ENCODE measurements at places on chromosomes 12 and 14.

- DNase-seq: no peak
Observed at GRCh38 chr14:22122227-22122818, 448.7 kb upstream of the OR4E1 start.

GRCh38 chr14:98799891-98800290 is 472.1 kb downstream of the BCL11B start:
- no peak for DNase-seq

GRCh38 chr12:131314524-131315090 is 360.9 kb downstream of the ADGRD1 start:
- no peak for DNase-seq

GRCh38 chr12:93846936-93847516 is 169.9 kb downstream of the CRADD start:
- DNase-seq: no peak

GRCh38 chr12:44019118-44019517 is 183.2 kb downstream of the TMEM117 start:
- no peak for DNase-seq

DNA sequence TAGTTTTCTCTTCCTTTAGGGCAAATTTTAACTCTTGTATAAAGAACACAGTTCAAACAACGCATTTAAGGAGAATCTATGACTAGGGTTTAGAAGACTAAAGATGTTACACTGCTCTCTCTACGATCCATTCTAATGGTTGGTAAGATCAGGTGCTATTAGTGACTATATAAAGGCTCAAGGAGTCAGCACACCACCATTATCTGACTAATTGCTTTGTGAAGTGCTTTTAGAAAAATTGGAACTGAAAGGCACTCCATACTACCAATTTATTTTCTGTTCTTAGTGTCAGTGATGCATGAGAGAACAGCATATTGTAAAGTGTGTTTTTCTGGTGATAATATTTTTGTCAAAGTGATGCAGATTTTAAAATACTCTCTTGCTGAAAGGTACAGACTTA is 136.8 kb downstream of the SYT1 start:
- no peak for DNase-seq

DNA sequence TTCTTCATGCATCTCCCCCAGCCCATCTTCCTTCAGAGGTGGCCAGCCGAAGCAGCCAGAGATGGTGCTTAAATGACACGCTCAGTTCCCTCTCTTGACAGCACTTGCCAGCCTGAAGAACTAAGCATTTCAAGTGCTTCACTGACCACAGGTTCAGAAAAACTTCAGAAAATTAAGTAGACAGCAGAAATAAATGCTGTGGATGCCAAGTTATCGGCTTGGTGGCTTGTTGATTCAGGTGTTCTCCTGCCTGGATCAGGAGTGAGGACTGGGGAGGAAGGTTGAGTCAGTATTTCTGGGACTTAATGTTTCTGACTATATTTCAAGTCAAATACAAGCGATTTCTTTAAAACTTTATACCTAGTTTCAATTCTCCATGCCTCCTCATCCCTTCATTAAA is 58.2 kb downstream of the CRACR2A start:
- DNase-seq: no peak

DNA sequence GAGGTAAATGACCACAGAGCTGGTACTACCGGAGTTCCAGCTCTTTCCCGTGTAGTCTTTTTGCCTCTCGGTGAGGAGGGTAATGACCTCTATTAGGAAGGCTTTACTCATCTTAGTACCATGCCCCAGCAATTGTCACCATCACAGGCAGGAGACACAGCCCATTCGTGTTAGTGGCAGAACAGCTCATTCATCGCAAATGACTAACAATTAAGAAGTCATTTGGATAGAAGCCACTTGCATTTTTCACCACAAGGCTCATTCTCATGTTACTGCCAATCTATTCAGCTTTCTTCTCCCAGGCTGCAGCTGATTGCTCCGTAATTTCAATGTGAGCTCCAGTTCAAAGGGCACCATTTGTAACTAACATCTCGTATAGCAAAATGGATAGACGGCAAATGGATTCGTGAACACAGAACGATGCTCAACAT is 718.8 kb upstream of the TMEM132C start:
- no peak for DNase-seq

GRCh38 chr14:54498095-54498531 is 9.3 kb upstream of the GMFB start:
- DNase-seq: no peak

DNA sequence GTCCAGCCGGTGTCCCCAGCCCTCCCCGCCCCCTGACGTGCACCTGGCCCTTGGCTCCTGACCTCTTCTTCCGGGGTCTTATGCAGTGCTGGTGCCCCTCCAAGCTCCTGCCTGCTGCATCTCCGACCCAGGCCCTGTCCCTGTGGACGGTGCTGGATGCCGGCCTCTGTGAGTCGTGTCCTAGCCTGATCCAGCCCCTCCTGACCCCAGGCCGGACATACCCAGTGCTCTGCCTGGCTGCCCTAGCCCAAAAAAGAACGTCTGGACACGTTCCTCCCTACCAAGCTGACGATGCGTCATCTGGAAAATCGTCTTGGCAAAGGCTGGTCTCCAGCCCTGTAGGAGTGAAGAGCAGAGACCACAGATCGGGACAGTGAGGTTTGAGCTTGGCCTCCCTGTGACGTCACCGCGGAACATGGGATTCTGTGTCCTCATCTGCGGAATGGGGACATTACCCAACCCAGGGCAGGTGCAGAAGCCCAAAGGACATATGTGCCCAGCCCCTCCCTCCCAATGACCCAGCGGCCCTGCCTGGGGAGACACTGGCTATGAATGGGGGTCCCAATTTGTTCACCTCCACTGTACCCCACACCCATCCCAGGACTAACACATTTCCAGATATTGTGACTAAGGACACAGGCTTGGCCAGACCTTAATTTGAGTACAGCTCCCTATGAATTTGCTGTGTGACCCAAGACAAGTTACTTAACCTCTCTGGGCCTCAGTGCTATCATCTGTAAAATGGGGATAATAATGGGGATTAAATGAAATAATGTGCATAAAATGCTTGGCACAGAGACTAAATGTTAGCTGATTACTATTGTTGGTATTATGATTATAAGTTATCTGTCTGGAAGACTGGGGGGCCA is 51.0 kb upstream of the BCL11B start:
- no peak for DNase-seq

GRCh38 chr14:103521951-103522563 is 573 bp downstream of the CKB start:
- no peak for DNase-seq

DNA sequence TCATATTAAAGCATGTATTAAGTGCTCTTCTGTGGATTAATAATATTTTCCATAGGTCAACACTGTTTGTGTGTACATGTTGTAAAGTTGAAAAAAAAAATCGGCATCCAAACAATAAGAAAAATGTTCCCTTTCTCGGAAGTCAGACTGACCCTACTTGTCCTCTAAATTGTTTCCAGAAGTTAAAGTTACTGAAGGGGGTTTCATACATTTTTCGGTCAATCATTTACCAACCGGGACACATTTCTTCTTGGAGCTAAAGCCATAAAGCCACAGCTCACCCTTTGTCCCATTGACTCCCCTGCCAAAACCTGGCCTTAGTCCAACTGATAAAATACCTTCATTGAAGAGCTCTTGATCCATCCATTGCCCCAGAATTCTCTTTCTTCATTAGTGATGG is 230.0 kb downstream of the ANO2 start:
- no peak for DNase-seq

GRCh38 chr12:124537525-124538193 is 29.8 kb downstream of the NCOR2 start:
- no peak for DNase-seq

DNA sequence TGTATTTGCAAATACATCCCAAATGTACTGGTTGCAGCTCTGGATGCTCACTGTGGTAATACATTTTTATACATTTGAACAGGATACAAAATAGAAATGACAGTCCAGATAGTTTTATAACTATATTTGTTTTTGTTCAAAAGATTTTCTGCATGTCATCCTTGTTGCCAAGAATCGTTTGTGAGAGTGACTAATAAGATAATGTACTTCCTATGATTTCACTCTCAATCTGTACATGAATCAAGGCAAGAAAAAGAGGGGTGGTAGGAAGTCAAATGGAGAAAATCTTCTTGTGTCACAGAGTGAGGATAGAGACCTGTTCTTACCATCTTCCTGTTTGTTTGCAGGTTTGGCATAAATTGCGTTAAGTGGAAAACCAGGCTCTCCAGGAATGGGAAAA is 13.9 kb downstream of the ARPC3 start:
- DNase-seq: no peak

GRCh38 chr12:120835304-120835612 is 68.9 kb downstream of the SPPL3 start:
- DNase-seq: no peak

DNA sequence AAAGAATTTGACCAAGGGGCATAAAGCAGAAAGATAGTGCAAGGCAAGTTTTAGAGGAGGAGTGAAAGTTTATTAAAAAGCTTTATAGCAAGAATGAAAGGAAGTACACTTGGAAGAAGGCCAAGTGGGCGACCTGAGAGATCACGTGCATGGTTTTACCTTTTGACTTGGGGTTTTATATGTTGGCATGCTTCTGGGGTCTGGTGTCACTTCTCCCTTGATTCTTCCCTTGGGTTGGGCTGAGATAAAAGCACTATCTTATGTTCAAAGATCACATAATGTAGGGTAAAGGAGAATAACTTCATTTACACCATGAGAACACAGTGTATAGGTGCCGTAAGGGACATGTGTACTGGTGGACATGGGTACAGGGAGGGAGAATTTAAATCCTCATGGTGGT is 17.7 kb upstream of the TMEM30B start:
- no peak for DNase-seq

DNA sequence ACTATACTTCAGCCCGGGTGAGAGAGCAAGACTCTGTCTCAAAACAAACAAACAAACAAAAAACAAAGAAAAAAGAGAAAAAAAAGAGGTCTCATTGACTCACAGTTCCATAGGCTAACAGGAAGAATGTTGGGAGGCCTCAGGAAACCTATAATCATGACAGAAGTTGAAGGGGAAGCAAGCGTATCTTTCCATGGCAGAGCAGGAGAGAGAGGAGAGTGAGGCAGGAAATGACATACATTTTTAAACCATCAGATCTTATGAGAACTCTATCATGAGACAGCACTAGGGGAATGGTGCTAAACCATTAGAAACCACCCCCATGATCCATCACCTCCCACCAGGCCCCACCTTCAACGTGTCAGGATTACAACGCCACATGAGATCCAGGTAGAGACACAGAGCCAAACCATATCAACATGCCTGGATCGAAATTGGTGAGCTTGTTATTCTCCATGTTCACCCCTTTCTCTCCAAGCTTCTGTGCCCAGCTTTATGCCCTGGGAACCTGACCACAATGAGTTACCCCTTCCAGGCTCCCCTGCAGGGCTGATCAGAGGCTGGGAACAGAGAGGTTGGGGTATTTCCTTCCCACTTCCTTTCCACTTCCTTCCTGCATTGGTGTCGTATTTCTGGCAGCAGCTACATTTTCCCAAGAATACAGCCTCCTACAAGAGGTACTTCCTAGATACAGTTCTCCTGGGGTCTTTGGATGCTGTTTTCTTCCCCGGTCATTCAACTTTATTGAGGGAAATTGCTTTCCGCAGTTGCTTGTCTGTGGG is 219.3 kb upstream of the FLRT2 start:
- DNase-seq: no peak

- DNase-seq: no peak
Observed at GRCh38 chr12:19434538-19434937, 4.8 kb upstream of the AEBP2 start.

GRCh38 chr12:22979854-22980469 is 355.0 kb downstream of the ETNK1 start:
- no peak for DNase-seq

DNA sequence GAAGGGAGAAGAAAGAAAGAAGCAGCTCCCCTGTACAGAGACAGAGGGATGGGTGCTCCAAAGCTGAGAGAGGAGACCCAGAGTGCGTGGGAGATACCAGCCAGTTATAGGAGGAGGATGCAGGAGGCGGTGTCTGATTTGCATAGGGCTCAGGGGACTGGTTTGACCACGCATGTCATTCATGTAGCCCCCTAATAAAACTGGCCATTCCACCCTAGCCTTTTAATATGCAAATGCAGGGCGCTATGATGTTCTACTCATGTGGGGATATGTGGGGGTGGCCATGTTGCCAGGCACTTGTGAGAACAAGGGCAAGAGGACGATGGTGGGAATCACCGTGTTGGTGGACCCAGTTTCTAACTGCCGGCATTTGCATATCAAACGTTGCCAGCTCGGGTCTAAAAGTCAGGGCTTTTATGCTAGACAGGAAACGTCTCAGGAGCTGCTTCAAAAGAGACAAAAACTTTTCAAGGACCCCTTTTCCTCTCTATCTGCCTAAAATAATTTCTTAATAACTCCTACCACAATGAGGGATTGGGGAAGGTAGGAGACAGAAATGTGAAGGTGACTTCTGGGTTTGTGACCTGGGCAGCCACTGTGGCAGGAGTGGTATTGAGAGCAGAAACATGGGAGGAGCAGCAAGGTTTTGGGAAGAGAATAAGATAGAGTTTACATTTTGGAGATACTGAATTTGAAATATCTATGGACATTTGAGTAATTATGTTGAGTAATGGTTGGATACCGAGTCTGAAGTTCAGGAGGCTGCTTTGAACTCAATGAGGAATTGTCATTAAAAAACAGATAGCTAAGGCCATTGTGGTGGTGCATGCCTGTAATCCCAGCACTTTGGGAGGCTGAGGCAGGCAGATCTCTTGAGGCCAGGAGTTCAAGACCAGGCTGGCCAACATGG is 2.2 kb upstream of the ATXN3 start:
- DNase-seq: no peak

DNA sequence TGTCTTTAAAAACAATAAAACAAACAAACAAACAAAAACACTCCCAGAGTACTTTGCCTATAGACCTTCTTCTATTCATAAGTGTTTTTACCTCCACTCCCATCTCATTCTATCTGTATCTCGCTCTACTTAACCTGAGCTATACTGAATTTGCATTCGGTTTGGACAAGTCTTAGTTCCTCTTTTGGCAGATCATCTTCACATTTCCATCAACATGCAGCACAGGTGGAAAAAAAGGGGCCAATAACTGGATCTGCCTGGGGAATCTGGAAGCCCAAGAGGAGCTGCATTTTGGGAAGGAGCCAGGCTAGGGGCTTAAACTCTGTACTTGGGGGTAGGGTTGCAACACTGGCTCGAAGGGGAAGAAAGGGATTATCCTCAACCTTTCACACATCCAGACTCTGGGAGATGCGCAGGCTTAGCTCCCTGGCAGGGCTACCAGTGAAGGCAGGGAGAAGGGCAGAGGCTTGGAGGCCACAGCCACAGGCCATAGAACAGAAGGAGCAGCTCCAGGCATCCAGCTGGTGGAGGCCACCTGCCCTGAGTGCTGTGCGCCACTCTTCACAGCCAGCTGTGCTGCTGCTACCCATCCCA is 4.1 kb downstream of the NINJ2 start:
- no peak for DNase-seq

GRCh38 chr14:106790189-106791036 is 1264.0 kb downstream of the TMEM121 start:
- DNase-seq: peak; percentile 60

GRCh38 chr12:48545833-48546469 is 20.5 kb downstream of the OR8S1 start:
- DNase-seq: no peak

DNA sequence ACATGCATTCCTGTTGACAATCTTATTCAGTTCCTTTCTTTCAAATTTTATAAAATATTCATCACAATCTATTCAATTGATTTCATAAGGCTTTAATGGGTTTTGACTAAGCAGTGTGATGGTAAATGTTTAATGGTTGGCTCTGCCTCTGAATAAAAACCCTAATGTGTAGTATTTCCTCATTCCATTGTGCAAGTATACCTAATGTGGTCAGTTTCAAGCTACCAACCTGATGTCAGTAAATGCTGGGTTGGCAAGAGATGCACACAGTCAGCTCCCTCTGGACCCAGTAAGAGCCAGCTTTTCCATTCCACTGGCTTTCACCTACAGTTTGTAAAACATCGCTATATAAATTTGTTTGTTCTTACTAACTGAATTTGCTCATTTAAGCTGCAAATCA is 53.9 kb downstream of the METTL25 start:
- DNase-seq: no peak

Data from stimulated activated CD8-positive, alpha-beta memory T cell treated with anti-CD3 and anti-CD28 coated beads, Interleukin-7, amount 100 ng/mL, for 1 hour (primary cell).